ENCODE measurements at places on chromosomes 13 and 19. TPM values are rescaled to one million over a fixed set of nuclear protein-coding genes. Genes with fewer than 3 reads are reported as not detected.

SIX5 gene
- polyA plus RNA-seq, result 1.5 TPM

CYP4F22 gene
- not detected for polyA plus RNA-seq

PABPC3 gene
- polyA plus RNA-seq, result 0.06 TPM

SIGLECL1 gene
- polyA plus RNA-seq, result not detected

CD209 gene
- polyA plus RNA-seq, result not detected

IFNL2 gene
- polyA plus RNA-seq, result not detected

SHISA2 gene
- not detected for polyA plus RNA-seq

- no peak overlapping the region for H3K27ac ChIP-seq
- no peaks in the 10 kb centered on the region for H3K36me3 ChIP-seq
- no peaks in the 10 kb centered on the region for H3K27me3 ChIP-seq
- H3K4me3 ChIP-seq, result no peak overlapping the region
These were observed 104.2 kb downstream of the SLITRK6 start for GRCh38 chr13:85694992-85695391.

GRCh38 chr13:98206946-98207345 is 29.9 kb upstream of the RNF113B start:
- H3K36me3 ChIP-seq, result no peaks in the 10 kb centered on the region
- no peaks in the 10 kb centered on the region for H3K27me3 ChIP-seq
- H3K4me3 ChIP-seq, result no peak overlapping the region
- no peak overlapping the region for H3K27ac ChIP-seq
- no peaks in the 10 kb centered on the region for H3K4me1 ChIP-seq
- no peak for DNase-seq

- no peaks in the 10 kb centered on the region for H3K36me3 ChIP-seq
- H3K4me3 ChIP-seq, result no peak overlapping the region
- peaks cover 31% of the 10 kb centered on the region for H3K27me3 ChIP-seq
- DNase-seq, result no peak
- H3K27ac ChIP-seq, result no peak overlapping the region
These were observed 10.2 kb downstream of the NPHS1 start for GRCh38 chr19:35841961-35842595.

DNA sequence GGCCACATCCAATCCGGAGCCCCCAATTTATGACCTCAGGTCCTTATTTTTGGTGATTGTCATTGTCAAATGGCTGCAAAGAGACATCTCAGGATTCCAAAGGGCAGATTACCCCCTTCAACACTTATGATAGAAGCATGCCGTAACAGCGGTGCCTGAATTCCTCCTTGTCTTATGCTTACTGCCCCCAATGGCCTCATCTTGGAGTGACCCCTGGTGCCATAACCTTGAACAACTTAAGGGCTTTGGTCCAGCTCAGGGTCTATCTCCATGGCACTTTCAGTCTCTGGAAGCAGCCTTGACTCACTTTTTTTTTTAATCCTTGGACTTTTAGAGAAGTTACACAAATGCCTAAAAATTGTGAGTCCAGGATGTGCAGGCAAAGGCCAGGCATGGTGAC is 171.6 kb upstream of the ZNF507 start:
- H3K4me1 ChIP-seq, result no peaks in the 10 kb centered on the region
- no peak for DNase-seq
- H3K36me3 ChIP-seq, result no peaks in the 10 kb centered on the region
- no peaks in the 10 kb centered on the region for H3K27me3 ChIP-seq
- H3K27ac ChIP-seq, result no peak overlapping the region

GRCh38 chr13:44575741-44576350 is at the start of gene TSC22D1:
TSS of gene TSC22D1 (minus strand) at chr13:44576330. CDS start at chr13:44576074, 256 bp downstream.
- peak; percentile 70 for DNase-seq
- peak within 1 kb of the TSS; percentile 97 for H3K27ac ChIP-seq
- no peaks in the 10 kb centered on the region for H3K36me3 ChIP-seq
- peak within 1 kb of the TSS; percentile 77 for H3K4me3 ChIP-seq
- H3K4me1 ChIP-seq, result peaks cover 13% of the 10 kb centered on the region
- H3K27me3 ChIP-seq, result no peaks in the 10 kb centered on the region

DNA sequence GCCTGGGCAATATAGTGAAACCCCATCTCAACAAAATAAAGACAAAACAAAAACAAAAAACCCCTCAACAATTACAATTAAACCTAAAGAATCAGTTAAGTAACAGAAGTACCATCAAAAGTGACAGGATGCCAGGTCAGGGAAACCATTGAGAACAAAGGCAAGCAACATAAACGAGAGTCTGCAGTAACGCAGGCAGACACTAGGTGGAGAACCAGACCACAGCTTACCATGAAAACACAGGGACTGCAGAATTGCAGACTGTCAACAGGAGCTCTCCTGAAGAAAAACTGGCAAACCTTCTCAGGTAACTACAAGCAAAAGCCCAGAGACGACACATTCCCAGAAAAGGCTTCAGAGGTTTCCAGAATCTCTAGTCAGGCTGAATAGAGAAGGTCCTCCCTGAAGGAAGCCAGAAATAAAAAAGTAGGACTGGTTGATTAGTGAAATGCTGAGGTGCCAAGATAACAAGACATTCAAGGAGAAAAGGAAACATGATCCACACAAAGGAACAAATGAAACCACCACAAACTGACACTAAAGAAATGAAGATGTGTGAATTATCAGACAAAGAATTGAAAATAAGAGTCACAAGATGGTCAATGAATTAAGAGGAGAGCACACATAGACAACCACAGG is 2.2 kb upstream of the ZNF665 start:
- no peaks in the 10 kb centered on the region for H3K27me3 ChIP-seq
- peaks cover 17% of the 10 kb centered on the region for H3K4me1 ChIP-seq
- H3K4me3 ChIP-seq, result no peak overlapping the region
- peak; percentile 85 for DNase-seq

DNA sequence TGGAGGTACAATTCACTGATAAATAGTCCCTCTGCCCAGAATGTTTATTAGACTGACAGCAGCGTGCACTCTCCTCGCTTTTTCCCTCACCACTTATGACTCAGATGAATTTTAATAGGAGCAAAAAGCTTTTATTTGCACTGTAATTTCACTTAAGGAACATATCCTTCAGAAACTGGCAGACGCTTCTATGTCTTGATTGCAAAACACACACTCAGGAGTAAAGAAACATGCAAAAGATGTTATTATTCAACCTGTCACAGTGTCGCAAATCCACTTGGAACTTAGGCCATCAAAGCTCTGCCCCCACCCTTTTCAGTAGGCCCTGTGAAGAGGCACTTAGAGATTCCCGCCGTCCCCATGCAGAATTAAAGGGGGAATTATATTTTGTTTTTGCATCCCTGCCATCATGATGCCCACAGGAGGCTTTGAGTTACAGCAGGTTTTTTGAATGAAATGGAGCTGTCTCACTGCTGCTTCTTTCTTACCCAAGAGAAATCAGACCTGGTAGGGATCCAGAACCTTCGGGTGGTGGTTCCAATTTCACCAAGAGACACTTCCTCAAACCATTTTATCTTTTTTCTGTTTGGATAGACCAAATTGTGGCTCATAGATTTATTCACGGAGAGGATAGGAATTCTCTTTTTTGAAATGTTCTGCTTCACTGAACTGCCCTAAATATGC is 74.5 kb downstream of the GGACT start:
- no peak for DNase-seq
- no peaks in the 10 kb centered on the region for H3K27me3 ChIP-seq
- H3K4me1 ChIP-seq, result no peaks in the 10 kb centered on the region
- no peak overlapping the region for H3K27ac ChIP-seq
- H3K4me3 ChIP-seq, result no peak overlapping the region

DNA sequence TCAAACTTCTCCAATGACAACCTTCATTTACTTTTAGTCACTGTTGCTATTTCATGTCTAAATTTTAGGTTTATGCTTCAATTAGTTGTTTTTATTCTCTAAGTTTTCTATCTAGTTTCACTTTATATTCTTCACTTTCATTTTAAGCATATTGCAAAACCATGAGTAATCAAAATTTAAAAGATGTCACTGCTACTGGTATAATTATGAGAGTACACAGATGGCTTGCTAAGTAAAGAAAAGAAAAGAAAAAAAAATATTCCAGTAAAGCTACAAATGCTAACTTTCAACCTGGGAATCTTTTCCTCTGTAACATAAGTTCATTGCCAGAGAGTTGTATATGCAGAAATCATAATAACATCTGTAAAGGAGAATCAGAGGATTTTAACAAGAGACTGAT is 1624.7 kb downstream of the PCDH9 start:
- no peaks in the 10 kb centered on the region for H3K27me3 ChIP-seq
- H3K4me1 ChIP-seq, result no peaks in the 10 kb centered on the region
- no peak for DNase-seq
- no peaks in the 10 kb centered on the region for H3K36me3 ChIP-seq
- no peak overlapping the region for H3K27ac ChIP-seq

- no peaks in the 10 kb centered on the region for H3K36me3 ChIP-seq
- H3K4me1 ChIP-seq, result peaks cover 38% of the 10 kb centered on the region
- DNase-seq, result no peak
- no peaks in the 10 kb centered on the region for H3K27me3 ChIP-seq
- H3K4me3 ChIP-seq, result peak overlapping the region; percentile 14
These were observed 171.4 kb downstream of the FOXO1 start for GRCh38 chr13:40494946-40495620.

DNA sequence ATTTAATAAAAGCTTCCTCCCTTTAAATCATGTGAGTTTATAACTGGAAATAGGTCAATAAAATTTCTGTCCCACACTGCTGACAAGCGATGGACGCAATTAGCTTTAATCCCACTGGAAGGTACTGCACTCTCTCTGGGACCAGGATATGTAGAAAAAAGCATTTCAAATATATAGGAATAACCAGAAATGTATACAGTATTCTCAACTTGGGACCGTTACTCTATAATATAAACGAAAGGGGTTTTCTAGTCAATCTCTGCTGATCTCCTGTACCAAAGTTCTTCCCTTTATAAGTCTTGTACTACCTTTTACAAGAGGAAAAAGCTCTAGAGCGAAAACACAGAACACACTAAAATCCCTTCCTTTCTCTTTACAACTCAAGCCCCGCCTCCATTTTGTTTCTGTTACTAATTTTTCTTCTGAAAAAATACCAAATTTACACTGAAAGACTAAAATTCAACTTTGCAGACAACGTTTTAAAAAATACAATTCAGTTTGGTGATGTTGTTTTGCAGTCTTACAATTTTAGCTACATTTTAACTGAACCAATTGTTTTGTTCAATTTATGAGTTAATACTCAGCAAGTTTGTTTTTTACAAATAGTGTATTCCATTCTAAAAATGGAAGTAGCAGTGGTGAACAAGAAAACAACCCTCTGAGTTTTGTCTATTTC is 1.7 kb upstream of the USPL1 start:
- no peaks in the 10 kb centered on the region for H3K36me3 ChIP-seq
- peak; percentile 64 for DNase-seq
- H3K4me3 ChIP-seq, result peak overlapping the region; percentile 93

DNA sequence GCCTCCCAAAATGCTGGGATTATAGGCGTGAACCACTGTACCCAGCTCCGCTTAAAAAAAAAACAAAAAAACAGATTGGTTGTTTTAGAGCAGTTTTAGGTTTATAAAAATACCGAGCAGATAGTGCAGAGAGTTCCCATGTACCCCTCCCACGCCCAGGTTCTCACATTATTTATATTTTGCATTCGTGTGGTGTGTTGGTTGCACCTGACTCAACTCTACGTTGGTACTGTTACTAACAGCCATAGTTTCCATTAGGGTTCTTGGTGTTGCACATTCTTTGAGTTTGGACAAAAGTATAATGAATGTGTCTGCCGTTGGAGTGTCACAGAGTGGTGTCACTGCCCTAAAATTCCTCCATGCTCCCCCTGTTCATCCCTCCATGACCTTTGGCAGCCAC is 29.1 kb downstream of the MYO9B start:
- peaks cover 42% of the 10 kb centered on the region for H3K36me3 ChIP-seq
- H3K4me3 ChIP-seq, result no peak overlapping the region
- H3K27ac ChIP-seq, result peak overlapping the region; percentile 56
- H3K27me3 ChIP-seq, result no peaks in the 10 kb centered on the region
- DNase-seq, result no peak
- peaks cover 80% of the 10 kb centered on the region for H3K4me1 ChIP-seq

DNA sequence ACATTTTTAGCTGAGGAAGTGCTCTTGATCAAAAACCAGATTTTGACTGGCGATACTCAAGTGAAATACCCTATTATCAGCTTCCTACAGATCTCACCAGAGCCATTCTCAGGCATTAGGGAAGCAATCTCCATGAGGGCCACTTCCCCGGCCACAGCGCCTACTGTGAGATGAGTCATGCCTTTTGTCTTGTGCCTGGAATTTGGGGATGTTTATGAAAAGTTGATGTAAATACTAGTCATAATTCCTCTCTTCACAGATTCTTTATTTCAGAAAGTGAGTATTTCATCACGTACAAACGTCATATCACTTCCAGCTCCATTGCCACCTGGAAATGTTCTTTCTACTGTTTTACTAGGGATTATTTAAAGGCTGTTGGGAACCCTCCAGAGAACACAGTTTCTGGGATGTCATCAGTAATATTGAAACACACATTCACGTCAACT is 25.3 kb upstream of the SLC46A3 start:
- H3K4me1 ChIP-seq, result no peaks in the 10 kb centered on the region
- no peak for DNase-seq
- no peaks in the 10 kb centered on the region for H3K36me3 ChIP-seq
- no peaks in the 10 kb centered on the region for H3K27me3 ChIP-seq
- H3K4me3 ChIP-seq, result no peak overlapping the region

- H3K36me3 ChIP-seq, result no peaks in the 10 kb centered on the region
- H3K27ac ChIP-seq, result no peak within 1 kb of the TSS
- H3K27me3 ChIP-seq, result no peaks in the 10 kb centered on the region
- no peak for DNase-seq
These were observed at the start of gene TSKS for GRCh38 chr19:49763230-49763629. TSS of gene TSKS (minus strand) at chr19:49763306. CDS start at chr19:49763247, 59 bp downstream.

GRCh38 chr13:103537616-103538015 is 471.4 kb upstream of the SLC10A2 start:
- H3K4me1 ChIP-seq, result no peaks in the 10 kb centered on the region
- no peaks in the 10 kb centered on the region for H3K36me3 ChIP-seq
- no peak overlapping the region for H3K27ac ChIP-seq

GRCh38 chr13:110399801-110400200 is 92.7 kb downstream of the COL4A2 start:
- H3K27ac ChIP-seq, result no peak overlapping the region
- DNase-seq, result no peak
- H3K4me1 ChIP-seq, result no peaks in the 10 kb centered on the region
- no peaks in the 10 kb centered on the region for H3K36me3 ChIP-seq
- no peaks in the 10 kb centered on the region for H3K27me3 ChIP-seq

DNA sequence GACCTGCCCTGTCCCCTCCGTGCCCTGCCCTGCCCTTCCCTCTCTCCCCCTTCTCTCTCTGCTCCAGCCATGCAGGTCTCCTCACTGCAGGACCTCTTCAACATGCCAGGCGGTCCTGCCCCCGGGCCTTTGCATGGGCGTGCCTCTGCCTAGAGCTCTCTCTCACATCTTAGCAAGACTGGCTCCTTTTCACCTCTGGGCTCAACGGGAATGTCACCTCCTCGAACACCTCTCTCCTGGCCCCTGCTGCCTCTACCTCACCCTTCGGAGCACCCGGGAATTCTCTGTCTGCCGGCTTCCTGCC is 5.6 kb downstream of the MFSD12 start:
- no peak for DNase-seq
- H3K36me3 ChIP-seq, result peaks cover 24% of the 10 kb centered on the region
- H3K27me3 ChIP-seq, result no peaks in the 10 kb centered on the region
- no peak overlapping the region for H3K27ac ChIP-seq

All from B cell (primary cell).